ENCODE measurements at places on chromosomes 7 and 10.

DNA sequence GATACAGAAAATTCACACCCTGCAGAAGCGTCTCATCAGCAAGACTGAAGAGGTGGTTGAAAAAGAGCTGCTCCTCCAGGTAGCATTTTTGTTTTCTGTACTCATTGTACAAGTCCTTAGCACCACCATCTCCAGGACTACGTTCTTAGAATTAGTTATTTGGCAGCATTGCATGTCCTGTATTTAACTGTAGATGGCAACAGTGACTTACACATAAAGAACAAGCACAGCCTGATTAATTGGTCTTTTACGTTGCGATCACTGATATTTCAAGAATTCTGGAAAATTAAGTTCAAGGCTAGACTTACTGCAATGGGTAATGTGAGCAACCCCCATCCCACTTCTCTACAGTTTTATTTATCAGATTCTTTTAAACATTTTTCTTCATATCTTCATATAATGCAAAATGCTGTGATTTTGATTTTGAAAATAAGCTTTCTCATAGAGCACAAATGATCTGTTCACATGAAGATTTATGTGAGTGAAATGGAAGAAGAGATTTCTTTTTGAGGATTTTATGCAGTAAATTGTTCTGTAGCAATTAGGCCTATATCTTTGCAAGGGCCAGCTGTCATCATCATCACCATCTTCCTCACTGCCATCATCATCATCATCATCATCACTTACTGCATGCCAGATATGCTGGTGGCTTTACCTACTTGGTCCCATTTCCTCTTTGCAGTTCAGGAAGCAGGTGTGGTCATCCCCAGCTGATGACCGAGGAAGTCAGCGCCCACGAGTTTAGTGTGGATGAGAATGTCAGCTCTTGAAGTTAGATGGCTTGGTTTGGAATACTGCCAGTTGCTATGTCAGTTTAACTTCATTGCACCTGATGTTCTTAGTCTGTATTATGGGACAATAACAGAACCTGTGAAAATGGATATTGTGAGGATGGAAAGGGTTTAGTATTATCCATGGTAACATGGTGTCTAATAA, 53.4 kb downstream of the CFAP58 start:
- DNase-seq, result no peak

- DNase-seq, result peak; percentile 54
These were observed 44.9 kb downstream of the BAMBI start for GRCh38 chr10:28722065-28722803.

DNA sequence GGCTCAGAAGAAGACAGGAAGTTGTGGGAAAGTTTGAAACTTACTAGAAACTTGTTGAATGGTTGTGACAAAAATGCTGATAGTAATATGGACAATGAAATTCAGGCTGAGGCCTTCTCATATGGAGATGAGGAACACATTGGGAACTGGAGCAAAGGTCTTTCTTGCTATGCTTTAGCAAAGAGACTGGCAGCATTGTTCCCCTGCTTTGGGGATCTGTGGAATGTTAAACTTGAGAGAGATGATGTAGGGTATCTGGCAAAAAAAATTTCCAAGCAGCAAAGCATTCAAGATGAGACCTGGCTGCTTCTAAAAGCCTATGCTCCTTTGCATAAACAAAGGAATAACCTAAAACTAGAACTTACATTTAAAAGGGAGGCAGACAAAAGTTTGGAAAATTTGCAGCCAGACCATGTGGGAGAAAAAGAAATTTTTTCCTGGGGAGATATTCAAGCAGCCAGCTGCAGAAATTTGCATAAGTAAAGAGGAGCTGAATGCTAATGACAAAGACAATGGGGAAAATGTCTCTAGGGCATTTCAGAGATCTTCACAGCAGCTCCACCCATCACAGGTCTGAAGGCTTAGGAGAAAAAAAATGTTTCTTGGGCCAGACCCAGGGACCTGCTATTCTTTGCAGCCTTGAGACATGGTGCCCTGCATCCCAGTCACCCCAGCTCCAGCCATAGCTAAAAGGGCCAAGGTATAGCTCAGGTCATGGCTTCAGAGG, 16.5 kb upstream of the KCND2 start:
- DNase-seq, result no peak

- DNase-seq, result peak; percentile 60
These were observed 91.3 kb upstream of the ANK3 start for GRCh38 chr10:60480865-60481563.

DNA sequence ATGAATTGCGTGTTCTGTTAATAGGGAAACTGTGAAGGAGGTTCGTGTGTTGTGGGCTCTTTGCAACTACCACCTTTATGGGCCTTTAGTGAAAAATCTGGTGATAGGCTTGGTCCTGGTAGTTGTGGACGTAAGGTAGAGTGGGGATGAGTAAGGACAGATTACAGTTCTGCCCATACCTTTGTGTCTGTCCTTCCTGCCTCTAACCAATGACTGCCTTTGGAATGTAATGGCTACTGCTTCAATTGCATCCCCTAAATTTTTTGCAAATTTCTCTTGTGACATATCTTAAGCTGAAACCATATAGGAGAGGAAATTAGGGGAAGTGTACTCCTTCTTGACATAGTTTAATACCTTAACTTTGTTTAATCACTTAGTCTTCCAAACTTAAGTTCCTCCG, 82.3 kb downstream of the ADK start:
- DNase-seq, result no peak

GRCh38 chr10:35598379-35598778, 6.8 kb upstream of the GJD4 start:
- DNase-seq, result peak; percentile 35

DNA sequence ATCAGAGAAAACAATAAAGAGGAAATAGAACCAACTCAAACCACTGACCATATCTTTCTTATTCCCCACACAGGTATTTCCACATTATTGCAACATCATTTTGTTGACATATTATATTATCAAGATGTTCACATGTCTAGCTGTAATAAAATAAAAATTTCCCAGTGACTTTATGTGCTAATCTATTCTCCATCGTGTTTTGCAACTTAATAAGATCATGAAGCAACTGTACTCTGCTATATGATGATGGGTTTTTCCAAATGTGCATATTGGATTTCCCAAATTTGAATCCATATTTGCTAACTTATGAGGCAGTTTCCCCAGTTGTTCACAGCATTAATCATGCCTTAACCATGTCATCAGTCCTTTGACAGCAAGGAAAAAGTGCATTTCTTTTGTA, 127.8 kb downstream of the ITGB8 start:
- DNase-seq, result no peak

- DNase-seq, result no peak
These were observed 81.9 kb upstream of the AUTS2 start for GRCh38 chr7:69516238-69516820.

GRCh38 chr10:8375137-8375536, 320.6 kb downstream of the GATA3 start:
- no peak for DNase-seq

GRCh38 chr10:31490858-31491504, 172.0 kb downstream of the ZEB1 start:
- DNase-seq, result peak; percentile 37

DNA sequence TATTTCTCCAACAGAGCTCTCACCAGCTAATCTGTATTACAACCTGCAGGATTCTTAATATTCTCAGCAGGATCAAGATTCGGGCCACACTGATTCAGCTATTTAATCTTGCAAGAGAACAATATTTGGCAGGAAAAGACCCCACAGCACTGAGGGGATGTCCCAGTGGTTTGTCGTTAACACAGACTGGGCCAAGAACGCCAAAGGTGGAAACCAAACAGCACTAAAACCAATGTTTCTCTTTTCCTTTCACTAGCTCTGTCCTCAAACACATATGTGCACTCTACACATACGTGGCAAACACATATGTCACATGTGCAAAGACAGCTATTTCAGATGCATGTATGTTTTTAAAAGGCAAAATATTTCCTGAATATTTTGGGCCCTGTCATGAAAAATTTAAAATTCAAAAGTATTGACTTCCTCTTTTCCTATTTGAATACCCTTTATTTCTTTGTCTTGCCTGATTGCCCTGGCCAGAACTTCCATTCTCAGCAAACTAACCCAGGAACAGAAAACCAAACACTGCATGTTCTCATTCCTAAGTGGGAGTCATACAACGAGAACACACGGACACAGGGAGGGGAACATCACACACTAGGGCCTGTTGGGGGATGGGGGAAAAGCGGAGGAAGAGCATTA, 51.7 kb upstream of the NEBL start:
- DNase-seq, result no peak

GRCh38 chr10:71419750-71420149, 23.0 kb downstream of the CDH23 start:
- DNase-seq, result no peak

DNA sequence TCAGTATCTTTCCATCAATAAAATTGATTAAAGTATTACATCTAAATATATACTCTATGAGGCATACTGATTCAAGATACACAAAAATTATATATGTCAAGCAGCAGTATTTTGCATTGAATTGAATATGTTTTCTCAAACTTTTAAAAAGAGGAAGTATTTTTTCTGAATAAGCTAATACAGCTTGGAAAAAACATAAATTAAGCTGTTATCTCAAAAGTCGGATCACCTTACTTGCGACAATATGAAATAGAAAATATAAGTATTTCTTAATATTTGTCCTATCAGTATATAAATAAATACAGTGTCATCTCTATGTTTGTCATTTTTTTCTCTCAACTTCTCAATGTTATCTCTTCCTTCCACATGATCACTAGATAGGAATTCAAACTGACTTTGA, 139.3 kb downstream of the MBL2 start:
- no peak for DNase-seq

DNA sequence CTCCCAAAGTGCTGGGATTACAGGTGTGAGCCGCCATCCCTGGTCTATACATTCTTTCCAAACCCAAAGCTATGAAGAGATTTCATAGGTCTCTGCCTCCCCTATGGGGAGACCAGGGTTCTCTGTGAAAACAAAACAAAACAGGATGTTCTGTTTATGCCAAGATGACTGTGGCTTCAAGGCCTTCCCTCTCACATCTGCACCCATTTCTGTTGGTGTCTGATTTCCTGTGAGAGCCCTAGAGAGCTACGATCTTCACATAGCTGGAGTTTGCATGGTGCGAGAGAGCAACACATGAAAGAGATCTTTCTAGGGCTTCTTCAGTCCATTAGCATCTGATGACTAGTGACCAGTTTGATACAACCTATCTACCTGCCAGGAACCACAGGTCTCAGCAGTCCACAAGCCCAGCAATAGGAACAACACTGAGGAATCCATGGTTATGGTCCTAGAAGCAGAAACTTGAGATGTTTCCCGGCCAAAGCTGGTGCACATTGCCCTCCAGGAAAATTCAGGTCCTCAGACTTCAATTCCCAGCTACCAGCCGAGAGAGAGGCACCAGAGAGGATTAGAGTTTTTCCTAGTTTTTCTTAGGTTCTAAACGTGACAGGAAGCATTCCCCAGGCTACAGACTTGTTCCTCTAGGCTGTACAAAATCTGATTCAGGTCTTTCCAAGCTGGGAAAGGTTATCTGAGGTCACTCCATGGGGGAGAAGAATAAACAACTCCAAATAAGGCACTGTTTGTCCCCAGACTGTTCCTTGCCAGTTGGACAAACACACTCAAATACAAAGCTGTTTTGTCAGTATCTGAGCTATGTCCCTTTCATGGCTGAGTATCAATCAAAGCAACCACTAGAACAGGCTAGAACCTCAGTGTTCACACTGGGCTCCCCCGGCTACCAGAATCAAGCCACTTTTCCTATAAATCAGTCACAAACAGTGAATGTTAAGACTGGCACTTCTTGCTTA, 259.7 kb downstream of the CALN1 start:
- DNase-seq, result no peak

DNA sequence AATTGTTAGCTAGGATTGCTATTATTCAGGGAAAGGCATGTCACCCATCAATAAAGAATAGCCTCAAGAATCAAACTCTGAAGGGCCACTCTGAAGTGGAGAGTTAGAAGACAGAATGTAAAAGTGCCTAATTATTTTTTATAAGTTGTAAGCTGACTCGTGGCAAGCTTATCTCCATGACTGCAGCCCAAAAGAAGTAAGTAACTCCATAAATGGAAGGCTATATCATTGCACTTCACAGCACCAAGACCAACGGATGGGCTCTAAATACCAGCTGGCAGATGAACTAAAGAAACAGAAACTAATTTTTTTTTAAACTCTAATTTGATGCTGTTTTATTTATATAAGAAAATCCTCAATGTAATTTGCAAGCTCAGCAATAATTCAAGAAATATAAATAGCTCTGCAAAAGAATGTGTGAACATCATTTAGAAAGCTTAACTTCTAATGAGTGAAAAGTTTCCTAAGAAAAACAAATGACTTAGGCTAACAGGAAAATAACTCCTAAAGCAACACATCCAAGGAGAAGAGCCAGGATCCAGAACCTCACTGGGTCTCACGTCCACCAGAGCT, 165.5 kb downstream of the SNX13 start:
- DNase-seq, result no peak

DNA sequence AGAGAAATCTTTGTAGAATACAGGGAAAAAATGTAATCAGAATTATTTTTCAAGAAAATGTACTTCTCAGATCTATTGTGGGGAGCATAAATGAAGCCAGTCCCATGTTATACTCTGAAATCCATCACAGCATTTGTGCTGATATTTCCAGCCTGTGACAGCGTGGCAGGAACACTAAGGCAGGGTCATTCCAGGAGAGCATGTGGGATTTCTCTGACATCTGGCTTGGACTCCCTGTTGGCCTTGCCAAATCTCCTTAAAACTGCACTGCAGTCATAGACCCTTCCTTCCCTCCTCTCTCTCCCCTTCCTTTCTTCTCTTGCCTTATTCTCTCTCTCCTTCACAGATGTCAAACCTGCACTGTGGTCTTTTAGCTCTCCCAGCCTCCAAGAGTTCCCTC, 6.5 kb upstream of the TSPAN13 start:
- DNase-seq, result no peak

GRCh38 chr7:66638309-66639099, 9.8 kb downstream of the KCTD7 start:
- no peak for DNase-seq

- DNase-seq, result peak; percentile 81
These were observed 14.7 kb upstream of the NXPH1 start for GRCh38 chr7:8418629-8419245.

DNA sequence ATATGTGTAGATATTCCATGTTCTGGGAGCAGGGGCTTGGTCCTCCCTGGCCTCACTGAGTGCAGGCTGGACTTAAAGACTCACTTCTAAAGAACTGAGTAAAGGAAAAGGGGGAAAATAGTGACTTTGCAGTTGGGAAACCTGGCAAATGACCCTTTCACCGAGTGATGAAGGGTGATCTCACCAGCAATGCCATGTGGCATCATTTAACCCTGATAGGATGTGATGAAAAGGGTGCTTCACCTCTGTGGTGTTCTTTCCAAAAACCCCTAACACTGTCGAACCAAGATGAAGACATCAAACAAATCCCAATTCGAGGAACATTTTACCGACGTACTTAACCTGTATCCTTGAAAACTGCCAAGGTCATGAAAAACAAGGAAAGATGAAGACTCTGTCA, 71.9 kb downstream of the AOAH start:
- no peak for DNase-seq

Measured in Calu3 (cell line).